ENCODE measurements at places on chromosomes 5 and 9.

DNA sequence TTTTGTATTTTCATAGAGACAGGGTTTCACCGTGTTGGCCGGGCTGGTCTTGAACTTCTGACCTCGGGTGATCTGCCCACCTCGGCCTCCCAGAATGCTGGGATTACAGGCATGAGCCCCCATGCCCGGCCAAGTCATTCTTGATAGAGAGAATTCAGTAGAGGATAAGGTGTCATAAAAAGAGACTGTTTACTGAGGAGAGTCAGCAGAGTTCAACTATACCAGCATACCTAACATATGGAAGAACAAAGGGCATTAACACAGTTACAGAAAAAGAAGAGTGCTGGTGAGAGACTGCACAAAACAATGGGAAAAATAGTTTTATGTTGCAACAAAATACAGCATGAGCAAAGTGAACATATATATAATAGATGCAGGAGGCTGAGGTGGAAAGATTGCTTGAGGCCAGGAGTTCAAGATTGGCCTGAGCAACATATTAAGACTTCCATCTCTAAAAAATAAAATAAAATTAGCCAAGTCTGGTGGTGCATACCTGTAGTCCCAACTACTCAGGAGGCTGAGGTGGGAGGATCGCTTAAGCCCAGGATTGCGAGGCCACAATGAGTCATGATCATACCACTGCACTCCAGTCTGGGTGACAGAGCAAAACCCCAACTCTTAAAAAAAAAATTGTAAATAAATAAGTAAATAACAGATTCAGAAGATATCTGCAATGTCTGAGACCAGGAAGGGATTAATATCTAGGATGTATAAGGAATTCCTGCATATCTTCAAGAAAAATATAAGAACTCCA is 19.5 kb downstream of the B4GALT1 start:
- DNase-seq, result no peak

GRCh38 chr9:132144708-132145365 is 17.0 kb upstream of the NTNG2 start:
- DNase-seq, result no peak

- no peak for DNase-seq
Observed at GRCh38 chr9:104921067-104921741, 6.8 kb downstream of the ABCA1 start.

DNA sequence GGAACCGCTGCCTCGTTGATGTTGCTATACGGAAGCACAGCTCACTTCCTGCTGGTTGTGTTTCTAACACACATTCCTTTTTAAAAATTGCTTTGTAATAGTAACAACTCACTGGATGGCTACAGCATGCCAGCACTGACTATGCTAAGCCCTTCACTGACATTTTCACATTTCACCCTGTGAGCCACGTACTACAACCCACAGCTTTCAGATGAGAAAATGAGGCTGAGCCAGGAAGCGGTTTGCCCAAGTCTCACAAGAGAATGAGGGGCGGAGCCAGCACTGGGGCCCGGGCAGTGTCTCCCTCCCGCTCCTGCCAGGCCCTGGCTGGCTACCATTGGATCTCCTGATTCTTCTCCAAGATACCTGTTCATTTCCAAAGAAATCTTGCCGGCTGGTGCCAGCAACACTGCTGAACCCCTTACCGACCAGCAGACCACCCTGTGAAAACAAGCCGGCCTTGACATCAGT is 38.3 kb downstream of the FAM78A start:
- peak; percentile 88 for DNase-seq

- DNase-seq, result no peak
Observed at GRCh38 chr9:123883634-123884033, 46.3 kb downstream of the DENND1A start.

DNA sequence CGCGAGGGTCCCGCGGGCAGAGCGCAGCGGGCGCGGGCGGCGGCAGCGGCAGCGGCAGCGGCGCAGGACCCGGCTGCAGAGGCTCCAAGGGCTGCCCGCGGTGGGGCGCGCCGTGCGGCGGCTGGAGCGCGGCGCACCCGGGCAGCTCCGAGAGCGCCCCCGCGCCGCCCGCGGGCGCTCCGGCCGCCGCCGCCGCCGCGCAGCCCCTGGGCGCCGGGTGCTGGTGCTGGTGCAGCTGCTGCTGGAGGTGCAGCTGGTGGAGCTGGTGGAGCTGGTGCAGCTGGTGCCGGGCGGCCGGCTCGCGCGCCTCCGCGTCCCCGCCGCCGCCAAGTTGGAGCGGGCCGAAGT is 644 bp downstream of the IER5L start:
- no peak for DNase-seq

GRCh38 chr5:6026766-6027406 is 351.5 kb downstream of the MED10 start:
- DNase-seq, result no peak

DNA sequence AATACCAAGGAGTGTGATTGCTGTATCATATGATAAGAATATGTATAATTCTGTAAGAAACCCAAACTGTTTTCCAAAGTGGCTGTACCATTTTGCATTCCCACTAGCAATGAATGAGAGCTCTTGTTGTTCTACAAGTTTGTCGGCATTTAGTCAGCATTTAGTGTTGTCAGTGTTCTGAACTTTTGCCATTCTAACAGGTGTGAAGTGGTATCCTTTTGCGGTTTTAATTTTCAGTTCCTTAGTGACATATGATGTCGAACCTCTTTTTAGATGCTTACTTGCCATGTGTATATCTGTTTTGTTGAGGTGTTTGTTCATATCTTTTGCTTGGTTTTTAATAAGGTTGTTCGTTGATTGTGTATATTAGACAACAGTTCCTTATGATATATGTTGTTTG is 296.3 kb upstream of the IZUMO3 start:
- DNase-seq, result no peak

GRCh38 chr5:150227606-150228273 is 37.9 kb downstream of the SLC6A7 start:
- DNase-seq, result no peak

DNA sequence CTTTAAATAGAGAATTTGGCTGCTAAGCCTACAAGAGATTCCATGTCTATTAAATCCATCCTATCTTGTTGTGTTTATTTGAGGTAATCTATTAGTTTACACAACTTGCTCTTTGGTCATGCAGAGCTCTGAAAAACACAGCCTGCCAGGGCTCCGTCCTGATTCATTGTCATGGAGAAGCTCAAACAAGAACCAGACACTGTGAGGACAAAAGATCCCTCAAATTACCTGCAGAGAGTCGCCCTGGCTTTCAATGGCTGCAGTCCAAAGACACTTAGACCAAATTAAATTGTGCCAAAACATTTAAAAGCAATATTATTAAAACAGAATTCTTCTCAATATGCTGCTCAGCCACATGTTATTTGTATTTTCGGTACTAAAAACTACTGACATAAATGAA is 60.1 kb downstream of the CDH18 start:
- no peak for DNase-seq

DNA sequence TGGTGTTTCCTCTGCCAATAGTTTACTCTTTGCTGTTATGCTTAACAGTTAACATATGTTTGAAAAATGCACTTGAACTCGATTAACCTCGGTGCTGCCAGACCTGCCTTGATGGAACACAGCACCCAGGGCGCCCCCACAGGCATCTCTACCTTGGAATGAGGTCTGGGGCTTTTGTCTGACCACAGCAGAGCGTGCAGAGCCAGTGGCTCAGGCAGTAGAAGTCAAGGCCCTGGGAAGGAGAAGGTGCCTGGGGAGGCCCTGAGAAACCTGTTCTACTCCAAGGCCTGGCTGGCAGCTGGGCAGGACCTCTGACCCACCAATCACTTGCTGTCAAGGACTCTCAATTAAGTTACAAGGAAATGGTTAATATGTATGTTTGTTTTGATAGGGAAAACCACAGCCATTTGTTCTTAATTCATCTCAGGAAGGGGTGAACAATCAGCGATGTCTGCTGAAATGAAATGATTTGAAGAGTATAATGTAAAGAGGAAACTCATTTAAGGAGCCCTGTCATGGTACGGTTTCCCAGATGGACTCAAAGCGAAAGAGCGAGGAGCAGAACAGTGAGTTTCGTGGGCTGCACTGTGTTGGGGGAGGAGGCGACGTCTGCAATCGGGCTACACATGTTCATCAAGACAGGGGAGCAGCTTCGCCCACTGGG is 21.9 kb downstream of the MACROH2A1 start:
- no peak for DNase-seq

Data from aorta (tissue), 5 donors.